HTR-8/SVneo (cell line): ENCODE measurements at places on chromosomes 7 and 10.

DNA sequence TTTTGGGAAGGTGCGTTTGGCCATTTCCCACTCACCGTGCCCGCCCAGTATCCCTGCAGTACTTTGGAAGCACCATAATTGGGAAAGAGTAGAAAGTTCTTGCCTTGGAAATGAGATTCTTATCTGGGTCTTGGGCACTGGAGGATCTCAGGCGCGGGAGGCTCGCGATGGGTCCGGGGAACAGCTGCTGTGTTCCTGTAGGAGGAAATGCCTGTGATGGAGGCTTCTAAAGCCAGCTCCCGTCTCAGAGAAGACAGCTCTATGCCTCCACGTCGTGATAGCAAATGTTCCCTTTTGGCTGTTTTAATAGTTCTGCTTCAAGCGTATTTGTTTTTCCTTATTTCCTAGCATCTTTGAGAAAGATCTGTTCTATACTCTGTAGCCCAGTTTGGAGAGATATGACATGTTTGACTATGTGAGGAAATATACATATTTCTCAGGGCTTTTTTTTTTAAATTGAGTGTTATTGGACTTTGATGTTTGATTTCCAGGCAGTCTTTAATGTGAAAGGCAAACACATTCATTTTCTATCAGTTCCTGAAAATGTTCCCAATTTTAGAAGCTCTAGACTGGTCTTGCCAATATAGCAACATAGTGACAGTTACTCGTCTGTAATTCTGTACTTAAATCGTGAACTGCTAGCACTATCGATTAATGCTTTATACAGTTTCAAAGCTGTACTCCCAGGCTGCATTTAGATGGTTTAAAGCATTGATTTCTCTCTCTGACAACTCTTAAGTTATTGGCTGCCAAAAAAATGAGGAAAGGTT, 280.8 kb downstream of the DPP6 start:
- no peak for DNase-seq

DNA sequence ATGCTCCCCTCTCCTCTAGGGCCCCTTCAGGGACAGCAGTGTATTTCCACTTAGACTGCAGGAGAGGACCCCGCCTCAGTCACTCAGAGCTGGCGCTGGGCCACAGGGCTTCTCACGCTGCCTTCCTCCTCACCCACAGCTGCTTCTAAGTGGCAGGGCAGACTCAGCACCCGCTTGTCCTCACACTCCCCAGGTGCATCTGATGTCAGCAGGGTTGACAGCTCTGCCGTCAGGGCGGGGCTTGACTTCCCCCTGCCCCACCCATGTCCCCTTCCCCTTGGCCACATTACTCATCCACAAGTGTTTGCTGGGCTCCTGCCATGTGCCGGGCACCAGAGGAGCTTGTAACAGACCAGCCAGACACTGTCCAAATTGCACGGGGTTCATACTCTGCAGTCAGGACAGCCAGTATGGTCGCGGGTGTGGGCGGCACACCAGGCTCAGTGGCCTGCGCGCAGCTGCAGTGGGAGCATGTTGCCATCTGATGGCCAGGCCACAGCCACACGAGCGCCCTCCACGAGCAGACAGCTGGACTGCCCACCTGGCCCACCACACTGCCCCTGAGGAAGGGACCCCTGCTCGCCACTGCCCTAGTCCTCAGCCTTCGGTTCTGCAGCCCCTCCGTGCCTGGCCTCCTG, 29.3 kb upstream of the TTYH3 start:
- DNase-seq, result no peak

GRCh38 chr10:6995831-6996230, 415.0 kb downstream of the SFMBT2 start:
- DNase-seq, result no peak

GRCh38 chr10:4733150-4733842, 92.7 kb upstream of the AKR1E2 start:
- DNase-seq, result no peak

- DNase-seq, result no peak
These were observed 21.8 kb downstream of the SLC35G1 start for GRCh38 chr10:93915598-93915997.

- DNase-seq, result no peak
These were observed 91.2 kb upstream of the KCNIP2 start for GRCh38 chr10:101934686-101935305.

GRCh38 chr7:129578829-129579228, 32.7 kb upstream of the NRF1 start:
- no peak for DNase-seq

- DNase-seq, result peak; percentile 1
These were observed 45.4 kb downstream of the CDK6 start for GRCh38 chr7:92790992-92791391.

GRCh38 chr10:28479425-28479865, 53.5 kb upstream of the WAC start:
- no peak for DNase-seq

- peak; percentile 36 for DNase-seq
These were observed 20.8 kb upstream of the RAB18 start for GRCh38 chr10:27482984-27483956.

DNA sequence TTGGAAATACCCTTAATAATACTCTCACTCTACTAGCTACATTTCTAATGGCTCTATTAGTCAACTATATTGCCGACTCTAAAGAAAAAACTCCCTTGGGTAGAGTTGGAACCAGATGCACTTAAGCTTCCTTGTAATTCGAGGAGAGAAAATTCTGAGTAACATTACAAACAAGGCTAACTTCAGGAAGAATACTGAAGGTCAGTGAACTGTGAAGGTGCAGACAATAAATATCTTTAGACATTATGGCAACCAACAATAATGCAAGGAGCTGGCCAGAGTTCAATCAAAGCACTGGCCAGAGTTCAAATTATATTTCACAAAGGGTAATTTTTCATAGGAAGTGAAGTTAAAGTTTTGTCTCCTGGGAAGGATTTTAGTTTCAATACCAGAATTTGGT, 40.7 kb upstream of the MRLN start:
- DNase-seq, result no peak

GRCh38 chr10:101073631-101074030, 11.8 kb downstream of the KAZALD1 start:
- no peak for DNase-seq

DNA sequence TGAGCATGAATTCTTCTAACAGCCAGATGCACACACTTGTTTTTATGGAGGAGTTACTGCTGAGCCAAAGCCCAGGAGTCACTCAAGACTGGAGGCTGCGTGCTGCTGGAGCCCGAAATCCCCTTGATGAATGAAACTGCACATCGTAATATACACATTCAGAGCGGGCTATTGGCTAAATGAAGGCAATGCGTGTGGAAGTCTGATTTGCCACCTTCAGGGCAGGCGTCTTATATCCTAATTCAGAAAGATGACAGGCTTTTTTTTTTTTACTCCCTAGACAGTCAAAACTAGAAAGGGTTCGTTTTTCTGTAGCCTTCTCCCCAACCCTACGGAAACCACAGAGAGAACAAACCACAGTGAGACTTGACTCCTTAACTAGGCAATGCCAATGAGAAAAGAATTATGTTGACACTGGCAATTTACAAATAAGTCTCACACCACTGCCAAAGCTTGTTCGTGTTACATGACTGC, 227.2 kb upstream of the KLF14 start:
- peak; percentile 47 for DNase-seq

- no peak for DNase-seq
These were observed 70.2 kb downstream of the AKR1C4 start for GRCh38 chr10:5266804-5267203.

- DNase-seq, result no peak
These were observed 13.2 kb upstream of the AOC1 start for GRCh38 chr7:150838965-150839650.

GRCh38 chr10:73426318-73426717, 7.0 kb downstream of the MSS51 start:
- DNase-seq, result no peak

- DNase-seq, result no peak
These were observed 43.2 kb upstream of the CPXM2 start for GRCh38 chr10:123934846-123935245.

DNA sequence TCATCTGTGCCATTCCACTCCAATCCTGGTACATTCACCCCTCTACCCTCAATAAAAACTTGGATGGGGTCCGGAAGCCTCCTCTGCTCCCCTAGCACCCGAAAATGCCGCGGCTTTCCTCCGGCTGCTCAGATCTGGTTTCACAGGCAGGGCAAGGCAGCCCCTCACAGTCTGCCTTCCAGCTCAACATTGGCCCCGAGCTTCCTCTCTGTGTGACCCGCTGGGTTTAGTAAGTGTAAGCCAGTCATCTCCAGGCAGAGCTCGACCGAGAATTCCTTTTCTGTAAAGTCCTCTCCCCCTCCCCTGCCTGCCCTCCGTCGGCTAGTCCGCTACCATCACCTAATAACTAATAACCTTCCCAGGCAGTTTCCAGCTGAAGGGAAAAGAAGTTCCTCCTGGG, 3.4 kb downstream of the INHBA start:
- DNase-seq, result no peak

DNA sequence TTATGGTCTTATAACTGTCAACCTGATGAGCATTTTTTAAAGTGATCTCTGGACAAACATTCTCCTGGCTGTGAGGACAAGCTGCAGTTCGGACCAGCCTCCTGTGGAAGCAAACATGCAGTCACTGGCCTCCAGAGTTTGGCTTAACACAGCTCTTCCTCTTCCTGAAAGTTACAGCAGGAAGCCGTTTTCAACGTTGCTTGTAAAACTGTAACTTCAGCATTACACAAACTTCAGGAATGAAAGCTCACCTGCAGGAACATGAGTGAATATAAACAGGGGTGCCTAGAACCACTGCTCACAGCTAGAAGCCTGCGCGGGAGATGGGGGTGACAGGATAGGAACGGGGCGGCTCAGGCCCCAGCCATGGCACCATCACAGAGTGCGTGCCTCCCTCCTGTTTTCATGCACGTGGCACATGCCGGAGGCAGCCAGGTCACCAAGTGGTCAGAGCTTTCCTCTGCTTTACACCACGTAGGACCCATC, 292.9 kb upstream of the PITRM1 start:
- DNase-seq, result no peak

GRCh38 chr7:38838725-38839385, 70.1 kb downstream of the VPS41 start:
- no peak for DNase-seq
